ENCODE measurements at places on chromosomes 11 and 22.

- no peak for DNase-seq
These were observed 8.0 kb downstream of the B3GNT6 start for GRCh38 chr11:77042111-77042726.

DNA sequence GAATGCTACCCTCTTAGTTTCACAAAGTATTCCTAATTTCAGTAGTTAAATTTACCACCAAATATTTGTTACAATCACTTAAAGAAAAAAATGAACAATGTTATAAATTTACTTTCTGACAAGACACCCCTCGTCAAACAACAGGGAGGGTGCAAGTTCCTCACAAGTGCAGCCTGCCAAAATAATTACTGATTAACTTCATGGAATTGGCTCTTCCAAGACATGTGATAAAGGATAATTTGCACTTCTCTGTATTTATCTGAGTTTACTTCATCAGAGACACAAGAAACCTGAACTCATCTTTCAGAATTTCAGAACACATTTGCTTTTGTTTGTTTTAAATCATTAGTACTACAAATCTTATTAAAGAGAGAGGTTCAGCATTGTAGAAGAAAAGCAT, 66.5 kb downstream of the LARGE2 start:
- no peak for DNase-seq

DNA sequence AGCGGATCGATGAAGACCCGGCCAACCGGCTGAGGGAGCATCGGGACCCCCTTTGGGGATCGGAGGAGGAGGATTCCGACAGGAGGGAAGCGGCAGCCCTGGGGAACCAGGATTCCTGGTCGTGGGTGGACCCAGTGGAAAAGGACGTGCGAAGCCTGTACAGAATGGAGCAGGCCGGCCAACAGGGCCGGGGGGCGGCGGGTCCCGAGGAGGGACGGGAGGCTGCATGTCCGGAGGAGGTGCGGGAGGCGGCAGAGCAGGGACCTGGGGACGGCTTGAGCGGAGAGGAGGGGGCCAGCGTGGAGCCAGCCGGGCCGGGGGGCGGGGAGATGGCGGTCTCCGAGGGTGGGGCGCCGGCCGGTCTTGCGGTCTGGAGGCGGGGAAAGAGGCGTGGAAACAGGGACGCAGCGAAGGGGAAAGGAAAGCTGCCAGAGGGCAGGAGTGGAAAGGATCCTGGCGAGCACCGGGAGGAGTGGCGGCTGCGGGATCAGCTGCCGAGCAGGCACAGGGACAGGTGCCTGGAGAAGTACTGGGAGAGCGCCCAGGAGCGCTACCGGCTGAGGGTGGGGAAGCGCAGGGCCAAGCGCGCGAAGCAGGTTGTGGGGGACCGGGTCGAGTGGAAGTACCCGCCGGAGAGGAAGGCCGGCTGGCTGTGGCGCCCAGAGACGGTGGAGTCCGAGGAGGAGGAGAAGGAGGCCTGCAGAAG, at the start of gene ANO5:
Gene ANO5 (plus strand): TSS at position 444 of the 706 bp plus-strand sequence. CDS start 408 bp downstream, outside the sequence.
- no peak for DNase-seq

- DNase-seq: no peak
These were observed 89.7 kb downstream of the RELT start for GRCh38 chr11:73465871-73466270.

DNA sequence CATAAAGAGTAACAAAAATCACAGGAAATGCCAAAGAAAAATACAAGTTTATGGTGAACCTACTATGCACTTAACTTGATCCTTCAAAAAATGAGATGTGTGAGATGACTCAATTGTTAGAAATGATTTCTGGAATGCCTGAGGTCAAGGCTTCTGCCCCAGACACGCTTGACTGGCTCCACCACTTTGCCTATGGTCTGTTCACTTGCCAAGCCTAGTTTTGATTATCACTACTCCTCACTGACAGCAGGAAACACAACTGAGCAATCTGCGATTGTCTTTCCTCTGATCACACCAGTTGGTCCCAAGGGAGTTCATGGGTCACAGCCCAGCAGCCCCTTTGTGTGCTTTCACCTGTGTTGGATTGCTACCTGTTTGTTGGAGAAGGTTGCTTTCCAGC, 20.6 kb upstream of the PRDM10 start:
- DNase-seq: no peak

DNA sequence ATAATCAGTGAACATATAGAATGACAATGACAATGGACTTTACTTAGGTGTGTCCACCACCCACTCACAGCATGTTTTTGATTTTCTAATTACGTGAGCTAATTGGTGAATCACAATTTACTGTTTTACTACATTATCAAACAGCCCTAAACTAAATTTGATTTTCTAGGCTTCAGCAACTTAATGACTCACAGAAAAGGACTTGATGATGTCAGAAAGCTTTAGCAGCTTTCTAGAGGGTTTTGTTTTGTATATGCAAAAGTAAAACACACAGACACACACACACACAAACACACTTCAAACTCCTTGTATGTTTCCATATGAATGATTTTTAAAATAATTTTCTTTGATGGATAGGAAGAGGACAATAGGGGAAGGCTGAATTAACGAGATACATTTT, 878.6 kb upstream of the CCDC90B start:
- no peak for DNase-seq

- no peak for DNase-seq
These were observed 11.6 kb upstream of the FGF19 start for GRCh38 chr11:69715446-69715845.

DNA sequence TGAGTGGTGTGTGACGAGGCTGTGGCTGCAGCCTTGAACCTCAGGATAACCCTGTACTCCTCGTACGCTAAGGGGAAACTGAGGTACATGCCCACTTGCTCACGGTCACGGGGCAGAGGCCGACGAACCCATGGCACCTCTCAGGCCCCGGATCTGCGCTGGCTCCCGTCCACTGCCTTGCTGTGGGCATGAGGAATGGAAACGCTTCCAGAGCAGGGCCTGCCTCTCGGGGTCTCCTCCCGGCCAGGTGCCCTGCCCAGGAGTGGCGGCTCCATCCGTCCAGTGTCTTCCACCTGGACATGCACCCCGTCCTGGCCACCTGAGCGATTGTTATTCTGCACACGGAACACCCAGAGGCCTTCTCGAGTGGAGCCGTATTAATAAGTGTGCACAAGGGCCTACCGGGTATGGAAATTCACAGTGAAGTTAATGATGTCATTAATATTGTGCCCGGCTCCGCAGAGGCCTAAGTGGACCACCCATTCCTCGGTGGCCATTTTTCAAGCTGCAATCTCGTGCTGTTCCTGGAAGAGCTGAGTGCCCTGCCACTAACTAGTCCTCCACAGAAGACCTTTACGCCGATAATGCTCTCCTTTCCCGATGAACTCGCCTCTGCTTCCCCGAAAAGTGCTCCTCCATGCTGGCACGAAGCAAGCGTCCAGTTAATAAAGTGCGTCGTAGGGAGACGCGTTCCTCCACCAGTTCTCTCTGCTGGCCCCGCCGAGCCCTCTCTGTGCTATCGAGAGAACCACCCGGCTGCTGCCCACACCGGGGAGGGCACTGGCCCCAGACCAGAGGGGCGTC, 927.9 kb downstream of the BRD1 start:
- DNase-seq: no peak

Data from skeletal muscle cell (primary cell).